ENCODE measurements at places on chromosomes 2 and 18. TPM values are rescaled to one million over a fixed set of nuclear protein-coding genes. Genes with fewer than 3 reads are reported as not detected.

STEAP3 gene
- 6.8 TPM for total RNA-seq

SH2D6 gene
- total RNA-seq, result 0.71 TPM

ABHD1 gene
- total RNA-seq, result 0.34 TPM

MCFD2 gene
- 78.3 TPM for total RNA-seq

- peaks cover 29% of the 10 kb centered on the region for H3K4me1 ChIP-seq
- no peaks in the 10 kb centered on the region for H3K36me3 ChIP-seq
- no peak overlapping the region for H3K27ac ChIP-seq
- peak overlapping the region; percentile 90 for H3K4me3 ChIP-seq
These were observed 1.5 kb downstream of the EPAS1 start for GRCh38 chr2:46298522-46299353.

DNA sequence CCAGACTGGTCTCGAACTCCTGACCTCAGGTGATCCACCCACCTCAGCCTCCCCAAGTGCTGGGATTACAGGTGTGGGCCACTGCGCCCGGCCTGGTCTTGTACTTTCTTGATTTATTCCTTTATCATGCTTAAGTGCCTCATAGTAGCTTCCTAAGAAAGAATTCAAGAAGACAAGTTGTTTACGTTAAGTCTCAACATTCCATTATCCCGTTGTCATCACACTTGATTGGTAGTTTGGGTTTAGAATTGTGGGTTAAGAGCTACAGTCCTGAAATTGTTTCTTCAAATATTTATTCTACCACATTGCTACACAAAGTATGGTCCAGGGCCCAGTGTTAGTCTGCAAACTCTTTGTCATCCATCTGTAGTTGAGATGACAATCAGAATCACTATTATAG lies 194.0 kb downstream of the VWC2L start:
- H3K4me1 ChIP-seq, result no peaks in the 10 kb centered on the region
- H3K36me3 ChIP-seq, result no peaks in the 10 kb centered on the region
- no peak overlapping the region for H3K27ac ChIP-seq
- DNase-seq, result no peak
- H3K4me3 ChIP-seq, result no peak overlapping the region
- H3K27me3 ChIP-seq, result no peaks in the 10 kb centered on the region

DNA sequence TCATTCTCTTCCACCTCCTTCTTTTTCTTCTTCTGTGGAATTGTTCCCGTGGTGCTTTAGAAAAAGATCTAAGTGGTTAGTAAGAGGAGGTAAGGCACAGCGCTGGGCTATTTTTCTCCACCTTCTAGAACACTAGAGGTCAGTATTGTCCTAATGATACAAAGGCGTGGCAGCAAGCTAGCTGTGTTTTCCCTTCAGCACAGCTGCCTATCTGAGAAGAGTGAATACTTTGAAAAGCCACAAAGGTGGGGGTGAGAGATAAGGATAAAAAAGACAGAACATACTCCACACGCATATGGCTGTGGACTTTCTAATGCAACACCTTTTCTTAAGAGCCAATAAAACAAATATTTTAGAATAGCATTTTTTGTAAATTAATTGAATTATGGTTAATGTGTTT lies 2.1 kb downstream of the CNTNAP5 start:
- H3K27me3 ChIP-seq, result peaks cover 49% of the 10 kb centered on the region
- peak overlapping the region; percentile 74 for H3K4me3 ChIP-seq
- H3K36me3 ChIP-seq, result no peaks in the 10 kb centered on the region
- no peak for DNase-seq
- no peak overlapping the region for H3K27ac ChIP-seq

- H3K27ac ChIP-seq, result no peak overlapping the region
- H3K27me3 ChIP-seq, result no peaks in the 10 kb centered on the region
- peaks cover 7% of the 10 kb centered on the region for H3K36me3 ChIP-seq
- H3K4me3 ChIP-seq, result no peak overlapping the region
These were observed 97.9 kb downstream of the ATL2 start for GRCh38 chr2:38279201-38279600.

- peaks cover 27% of the 10 kb centered on the region for H3K4me1 ChIP-seq
- H3K36me3 ChIP-seq, result peaks cover 2% of the 10 kb centered on the region
- no peak overlapping the region for H3K27ac ChIP-seq
- no peaks in the 10 kb centered on the region for H3K27me3 ChIP-seq
- no peak for DNase-seq
These were observed 143.0 kb downstream of the HNMT start for GRCh38 chr2:138107288-138107687.

- peak overlapping the region; percentile 82 for H3K4me3 ChIP-seq
- peak overlapping the region; percentile 62 for H3K27ac ChIP-seq
- no peaks in the 10 kb centered on the region for H3K36me3 ChIP-seq
- H3K4me1 ChIP-seq, result peaks cover 15% of the 10 kb centered on the region
These were observed 1.4 kb downstream of the CCDC85A start for GRCh38 chr2:56185101-56185581.

DNA sequence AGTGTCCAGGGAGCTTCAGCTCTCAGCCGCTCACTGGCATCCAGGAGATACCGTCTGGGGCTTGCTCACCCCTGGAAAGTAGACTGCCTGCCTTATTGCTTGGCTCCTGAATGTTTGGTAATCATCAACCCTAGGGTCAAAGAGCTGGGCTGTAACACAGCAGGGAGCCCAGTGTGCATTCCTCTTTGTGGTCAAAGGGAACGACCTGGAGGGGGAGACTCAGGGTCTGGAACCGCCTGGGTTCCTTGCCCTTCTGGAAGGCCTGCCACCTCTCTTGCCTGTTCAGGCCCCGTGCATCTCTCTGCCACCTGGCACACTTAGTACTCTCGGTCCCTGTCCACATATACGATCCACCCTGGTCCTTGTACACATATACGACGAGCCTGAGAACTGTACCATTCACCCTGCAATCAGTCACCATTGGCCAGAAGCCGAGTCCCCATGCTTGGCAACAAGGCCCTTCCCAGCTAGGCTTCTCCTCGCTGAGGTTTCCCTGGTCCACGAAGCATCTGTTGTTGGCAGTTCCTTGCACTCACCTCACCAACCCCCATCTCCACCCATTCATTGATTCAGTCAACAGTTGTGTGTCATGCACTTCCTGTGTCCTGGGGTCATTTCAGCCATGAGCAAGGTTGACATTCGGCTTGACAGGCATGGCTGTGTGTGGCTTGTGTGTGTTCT lies at the start of gene NAT8:
Gene NAT8, minus strand, starts transcription at position 85 of the 681 bp plus-strand sequence. CDS start 794 bp downstream, outside the sequence.
- H3K27me3 ChIP-seq, result peaks cover 3% of the 10 kb centered on the region
- H3K36me3 ChIP-seq, result peaks cover 2% of the 10 kb centered on the region
- no peak within 1 kb of the TSS for H3K4me3 ChIP-seq
- H3K4me1 ChIP-seq, result peaks cover 16% of the 10 kb centered on the region

GRCh38 chr2:132374961-132375360 lies 41.6 kb upstream of the GPR39 start:
- no peak for DNase-seq
- no peak overlapping the region for H3K4me3 ChIP-seq
- H3K27ac ChIP-seq, result no peak overlapping the region
- no peaks in the 10 kb centered on the region for H3K4me1 ChIP-seq
- H3K36me3 ChIP-seq, result no peaks in the 10 kb centered on the region
- H3K27me3 ChIP-seq, result peaks cover 2% of the 10 kb centered on the region

DNA sequence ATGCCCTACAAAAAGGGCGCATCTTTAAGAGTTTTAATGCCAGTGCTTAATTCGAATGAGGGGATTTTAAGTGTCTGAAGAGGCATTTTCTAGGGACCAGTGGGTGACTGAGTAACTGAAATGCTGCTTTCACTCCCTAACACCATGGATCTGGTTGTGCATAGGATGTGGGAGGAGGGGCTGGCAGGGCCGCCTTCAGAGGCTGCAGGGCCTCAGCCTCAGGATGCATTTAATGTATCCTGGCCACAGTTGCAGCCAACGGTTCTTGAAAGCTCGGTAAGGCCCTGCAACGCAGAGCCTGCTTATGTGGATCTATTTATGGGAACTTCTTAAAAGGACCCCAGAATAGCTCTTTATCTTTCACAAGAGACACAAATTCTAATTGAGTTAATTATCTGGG lies 25.8 kb upstream of the IL18RAP start:
- DNase-seq, result no peak
- no peak overlapping the region for H3K4me3 ChIP-seq
- H3K36me3 ChIP-seq, result no peaks in the 10 kb centered on the region
- H3K27me3 ChIP-seq, result peaks cover 7% of the 10 kb centered on the region
- H3K27ac ChIP-seq, result no peak overlapping the region
- peaks cover 4% of the 10 kb centered on the region for H3K4me1 ChIP-seq

- H3K4me1 ChIP-seq, result no peaks in the 10 kb centered on the region
- peaks cover 7% of the 10 kb centered on the region for H3K27me3 ChIP-seq
- no peak overlapping the region for H3K4me3 ChIP-seq
- no peaks in the 10 kb centered on the region for H3K36me3 ChIP-seq
- DNase-seq, result no peak
These were observed 2.4 kb upstream of the SERPINB10 start for GRCh38 chr18:63905361-63905760.

DNA sequence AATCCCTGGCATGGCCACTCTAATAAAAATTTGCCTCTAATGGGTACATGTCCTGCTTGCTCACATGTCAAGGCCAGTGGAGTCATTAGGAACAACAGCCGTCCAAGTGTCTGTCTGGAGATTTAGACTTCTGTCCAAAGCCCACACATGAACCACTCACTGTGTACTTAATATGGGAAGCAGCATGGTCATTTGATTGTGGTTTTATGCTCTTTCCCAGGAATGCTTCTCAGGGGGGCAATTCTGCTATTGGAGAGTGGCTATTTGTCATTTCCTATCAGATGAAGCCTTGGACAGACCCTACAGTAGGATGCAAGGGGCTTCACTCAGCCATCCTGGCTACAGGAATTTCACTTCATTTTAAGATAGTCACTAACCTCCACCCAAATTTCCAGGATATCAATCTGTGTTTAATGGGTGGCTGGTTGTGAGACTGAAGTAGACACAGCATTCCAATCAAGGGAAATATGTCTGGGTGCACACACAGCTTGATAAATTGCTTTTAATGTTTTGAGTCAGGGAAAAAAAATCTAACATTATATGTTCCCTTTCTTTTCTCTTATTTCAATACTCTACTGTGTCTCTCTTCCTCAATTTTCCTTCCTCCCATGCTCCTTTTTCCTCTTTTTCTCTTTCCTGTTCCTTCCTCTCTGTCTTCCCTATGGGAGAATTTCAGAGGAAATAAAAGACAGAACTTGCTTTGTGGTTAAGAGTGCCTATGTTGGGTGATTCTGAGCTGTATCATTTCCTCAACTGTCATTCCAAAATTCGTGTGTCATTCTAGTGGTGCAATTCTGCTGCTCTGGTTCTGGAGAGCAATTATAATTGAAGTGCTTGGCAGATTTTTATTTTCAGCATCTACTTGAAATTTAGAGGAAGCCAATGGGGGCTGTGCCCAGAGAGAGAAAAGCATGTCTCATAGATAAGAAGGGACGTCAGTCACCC lies 320.1 kb downstream of the OSR1 start:
- no peak for DNase-seq
- H3K27ac ChIP-seq, result no peak overlapping the region
- H3K36me3 ChIP-seq, result no peaks in the 10 kb centered on the region
- H3K4me3 ChIP-seq, result no peak overlapping the region
- H3K27me3 ChIP-seq, result no peaks in the 10 kb centered on the region

- no peak overlapping the region for H3K27ac ChIP-seq
- H3K27me3 ChIP-seq, result no peaks in the 10 kb centered on the region
- peak; percentile 28 for DNase-seq
- no peak overlapping the region for H3K4me3 ChIP-seq
These were observed 769 bp downstream of the FKBP1B start for GRCh38 chr2:24050041-24050979.

DNA sequence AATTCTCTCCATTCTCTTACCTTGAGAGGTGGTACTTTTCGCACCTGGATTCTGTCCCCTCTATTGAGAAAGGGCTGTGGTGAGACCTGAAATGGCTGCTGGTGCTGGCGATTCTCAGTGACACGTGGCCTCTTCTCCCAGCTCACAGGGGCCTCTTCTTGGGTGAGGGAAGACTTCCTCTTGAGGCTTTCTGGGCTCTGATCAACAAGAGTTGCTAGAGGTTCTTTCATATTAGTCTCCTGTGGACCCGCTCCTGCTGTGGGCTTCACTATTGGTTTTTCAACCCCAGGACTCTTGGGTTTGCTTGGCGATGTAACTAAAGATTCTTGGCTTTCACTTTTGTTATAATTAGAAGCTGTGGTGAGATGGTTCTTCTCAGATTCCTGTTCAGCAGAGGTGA lies 76.3 kb upstream of the DTNB start:
- no peaks in the 10 kb centered on the region for H3K27me3 ChIP-seq
- no peak overlapping the region for H3K4me3 ChIP-seq
- H3K27ac ChIP-seq, result no peak overlapping the region
- peaks cover 30% of the 10 kb centered on the region for H3K36me3 ChIP-seq
- peaks cover under 1% of the 10 kb centered on the region for H3K4me1 ChIP-seq
- DNase-seq, result no peak

DNA sequence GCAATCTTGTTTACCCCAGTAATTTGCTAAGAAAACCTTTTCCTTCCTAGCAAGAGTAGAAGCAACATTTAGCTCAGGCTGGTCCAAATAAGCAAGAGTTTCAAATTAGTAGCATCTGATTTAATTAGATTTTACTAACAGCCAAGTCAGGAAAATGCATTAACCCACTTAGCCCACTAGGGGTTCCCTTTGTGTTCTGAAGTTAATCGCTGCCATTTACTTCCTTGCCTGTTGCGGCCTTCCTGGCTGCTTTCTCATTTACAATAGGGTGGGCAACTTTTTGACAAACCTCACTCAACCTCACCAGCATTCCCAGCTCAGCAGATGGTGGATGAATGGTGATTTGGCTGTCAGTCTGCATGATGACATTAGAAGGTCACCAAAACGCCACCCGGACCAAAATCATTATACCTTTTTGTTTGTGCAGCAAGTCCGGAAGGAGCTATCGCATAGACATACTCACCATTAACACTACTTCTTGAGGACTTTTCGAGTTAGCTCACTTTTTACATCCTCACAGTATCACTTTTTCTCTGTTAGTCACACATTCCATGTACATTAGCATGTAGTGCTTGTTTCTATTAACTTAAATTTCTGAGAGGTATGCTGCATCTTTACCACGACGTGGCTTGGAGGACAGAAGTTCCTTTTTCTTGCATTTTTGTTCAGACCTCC lies 101.5 kb upstream of the SETBP1 start:
- H3K4me1 ChIP-seq, result no peaks in the 10 kb centered on the region
- no peak for DNase-seq
- no peak overlapping the region for H3K4me3 ChIP-seq
- no peaks in the 10 kb centered on the region for H3K27me3 ChIP-seq
- H3K27ac ChIP-seq, result no peak overlapping the region

Data from progenitor cell of endocrine pancreas (in vitro differentiated cells).